Frontal cortex (tissue), 4 donors: ENCODE measurements at places on chromosomes 1 and 21. TPM values are rescaled to one million over a fixed set of nuclear protein-coding genes. Genes with fewer than 3 reads are reported as not detected.

DNA sequence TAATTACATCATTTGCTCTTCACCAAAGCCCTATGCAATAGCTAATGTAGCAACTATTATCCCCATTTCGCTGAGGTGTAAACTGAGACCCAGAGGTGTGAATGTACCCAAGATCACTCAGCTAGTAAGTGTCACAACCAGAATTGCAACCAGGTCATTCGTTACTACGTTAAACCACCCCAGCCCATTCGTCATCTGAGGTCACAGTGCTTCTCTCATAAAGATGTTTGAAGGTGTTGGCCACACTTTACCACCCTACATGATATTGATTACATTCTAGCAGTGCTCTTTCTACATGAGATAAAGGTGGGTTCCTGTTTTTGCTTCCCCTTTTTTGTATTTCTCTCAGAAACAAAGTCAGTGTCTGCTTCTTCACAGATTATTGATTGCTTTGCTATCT, 195.3 kb downstream of the ZBTB18 start:
- no peak for DNase-seq

DNA sequence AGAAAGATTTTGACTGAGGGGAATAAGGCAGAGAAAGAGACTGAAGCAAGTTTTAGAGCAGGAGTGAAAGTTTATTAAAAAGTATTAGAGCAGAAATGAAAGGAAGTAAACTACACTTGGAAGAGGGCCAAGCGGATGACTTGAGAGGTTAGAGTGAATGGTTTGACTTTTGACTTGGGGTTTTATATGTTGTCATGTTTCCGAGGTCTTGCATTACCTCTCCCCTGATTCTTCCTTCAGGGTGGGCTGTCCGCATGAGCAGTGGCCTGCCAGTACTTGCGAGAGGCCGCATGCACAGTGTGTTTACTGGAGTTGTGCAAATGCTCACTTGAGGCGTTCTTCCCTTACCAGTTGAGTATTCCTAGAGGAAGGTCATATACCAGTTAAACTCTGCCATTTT, 13.0 kb upstream of the DENND2D start:
- DNase-seq = no peak

DNA sequence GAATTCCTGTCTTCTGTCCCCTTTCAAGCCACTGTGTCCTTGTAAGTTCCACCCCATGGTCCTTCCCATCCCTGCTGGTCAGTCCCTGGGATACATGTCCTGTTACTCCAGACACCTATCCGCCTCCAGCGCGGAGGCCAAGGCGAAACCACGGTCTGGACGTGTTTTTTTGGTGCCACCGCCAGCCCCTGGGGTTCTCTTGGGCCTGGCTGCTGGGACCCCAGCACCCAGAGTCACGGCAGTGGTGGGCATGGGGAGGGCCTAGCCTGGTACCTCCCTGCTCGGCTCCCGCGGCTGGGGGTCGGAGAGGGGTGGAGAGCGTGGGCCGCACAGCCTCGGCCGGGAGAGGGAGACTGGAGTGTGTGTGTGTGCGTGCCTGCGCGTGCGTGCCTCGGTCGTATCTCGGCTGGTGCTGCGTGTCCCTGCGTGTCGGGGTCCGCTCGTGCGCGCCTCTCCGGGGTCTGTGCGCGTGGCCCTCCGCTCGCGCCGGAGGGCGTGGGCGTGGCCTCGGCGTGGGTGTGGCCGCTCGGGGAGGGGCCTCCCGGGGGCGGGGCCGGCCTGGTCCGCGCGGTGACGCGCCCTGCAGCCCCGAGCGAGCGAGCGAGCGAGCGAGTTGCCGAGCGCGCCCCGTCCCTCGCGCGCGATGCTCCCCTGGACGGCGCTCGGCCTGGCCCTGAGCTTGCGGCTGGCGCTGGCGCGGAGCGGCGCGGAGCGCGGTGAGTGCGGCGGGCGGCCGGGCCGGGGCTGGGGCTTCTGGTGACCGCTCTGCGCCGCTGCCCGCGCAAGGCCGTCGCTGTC, at the start of gene VWA1:
TSS of gene VWA1 (plus strand) at position 585 of the 798 bp plus-strand sequence. CDS start at position 644, 59 bp downstream.
- peak; percentile 98 for DNase-seq

GRCh38 chr1:168089326-168089978, 47.3 kb downstream of the GPR161 start:
- DNase-seq = no peak

- DNase-seq = no peak
Measured at GRCh38 chr1:176252191-176252590, 45.1 kb upstream of the COP1 start.

DNA sequence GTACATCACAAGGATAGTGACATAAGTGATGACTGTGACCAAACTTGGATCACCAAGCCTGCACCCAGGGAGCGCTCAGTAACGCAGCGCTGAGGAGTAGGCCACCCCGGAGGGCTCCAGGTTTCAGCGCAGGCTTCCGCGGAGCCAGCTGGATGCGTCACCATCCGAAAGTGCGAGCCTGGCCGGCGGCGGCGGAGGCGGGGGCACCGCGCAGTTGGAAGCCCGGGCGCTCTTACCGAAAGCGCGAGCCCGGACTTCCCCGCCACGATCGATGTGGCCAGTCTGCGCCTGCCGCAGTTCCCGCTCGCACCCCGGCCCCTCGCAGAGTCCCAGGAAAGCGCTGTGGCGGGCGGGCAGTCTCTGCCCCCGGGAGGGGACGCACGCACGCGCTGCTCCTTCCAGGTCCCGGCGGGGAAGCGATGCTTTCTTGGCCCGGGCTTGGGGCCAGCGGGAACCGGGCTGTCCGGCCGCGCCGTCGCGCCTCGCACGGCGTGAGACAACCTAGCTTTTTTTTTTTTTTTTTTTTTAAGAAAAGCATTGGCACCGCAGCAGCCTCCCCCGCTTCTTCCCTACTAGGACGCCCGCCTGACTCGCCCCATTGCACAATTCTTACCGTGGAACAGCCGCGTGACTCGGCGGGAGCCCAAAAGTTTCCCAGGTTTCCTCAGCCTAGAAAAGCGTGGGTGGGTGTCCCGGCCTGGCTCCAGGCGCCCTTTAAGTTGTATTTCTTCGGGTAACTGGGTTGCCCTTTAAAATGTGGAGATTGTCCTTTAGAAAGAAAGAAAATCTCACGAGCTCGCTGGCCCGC, 36.4 kb upstream of the JAK1 start:
- DNase-seq = peak; percentile 54

GRCh38 chr1:27103498-27103897, 51.4 kb downstream of the SLC9A1 start:
- DNase-seq = no peak

DNA sequence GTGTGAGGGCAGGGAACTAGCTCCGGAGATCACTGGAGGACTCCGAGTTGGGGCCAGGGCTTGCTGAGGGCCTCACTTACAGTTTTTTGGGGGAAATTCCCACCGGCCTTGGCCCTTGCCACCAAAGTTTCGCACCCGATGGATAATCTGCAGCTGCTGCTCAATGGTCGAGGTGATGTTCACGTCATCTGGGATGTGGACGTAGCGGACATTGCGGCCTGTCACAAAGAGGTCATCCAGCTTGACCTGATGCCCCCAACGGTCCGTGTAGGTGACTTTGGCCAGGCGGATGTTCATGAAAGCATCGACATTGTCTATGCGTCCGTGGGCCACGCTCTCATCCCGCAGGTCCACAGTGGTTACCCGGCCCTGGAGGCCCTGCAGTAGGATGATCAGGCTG, 4.0 kb downstream of the LSM10 start:
- no peak for DNase-seq

GRCh38 chr1:107835151-107835670, 129.8 kb downstream of the VAV3 start:
- DNase-seq = no peak

- DNase-seq = no peak
Measured at GRCh38 chr21:43299441-43300277, 127.3 kb downstream of the SIK1 start.

DNA sequence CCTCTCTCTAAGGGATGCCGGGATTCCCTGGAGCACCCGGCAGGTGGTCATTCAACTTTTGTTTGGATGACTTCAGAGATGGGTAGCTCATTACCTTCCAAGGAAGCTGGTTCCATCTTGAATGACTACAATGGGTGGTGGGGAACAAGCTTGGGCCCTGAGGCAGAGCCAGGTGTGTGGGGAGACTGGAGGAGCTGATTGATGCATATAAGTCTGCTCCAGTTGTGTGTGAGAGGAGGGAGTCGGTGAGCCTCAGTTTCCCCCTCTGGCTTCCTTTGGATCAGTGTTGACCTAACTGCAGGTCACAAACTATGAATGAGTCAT, 133.8 kb upstream of the ZBTB40 start:
- no peak for DNase-seq

DNA sequence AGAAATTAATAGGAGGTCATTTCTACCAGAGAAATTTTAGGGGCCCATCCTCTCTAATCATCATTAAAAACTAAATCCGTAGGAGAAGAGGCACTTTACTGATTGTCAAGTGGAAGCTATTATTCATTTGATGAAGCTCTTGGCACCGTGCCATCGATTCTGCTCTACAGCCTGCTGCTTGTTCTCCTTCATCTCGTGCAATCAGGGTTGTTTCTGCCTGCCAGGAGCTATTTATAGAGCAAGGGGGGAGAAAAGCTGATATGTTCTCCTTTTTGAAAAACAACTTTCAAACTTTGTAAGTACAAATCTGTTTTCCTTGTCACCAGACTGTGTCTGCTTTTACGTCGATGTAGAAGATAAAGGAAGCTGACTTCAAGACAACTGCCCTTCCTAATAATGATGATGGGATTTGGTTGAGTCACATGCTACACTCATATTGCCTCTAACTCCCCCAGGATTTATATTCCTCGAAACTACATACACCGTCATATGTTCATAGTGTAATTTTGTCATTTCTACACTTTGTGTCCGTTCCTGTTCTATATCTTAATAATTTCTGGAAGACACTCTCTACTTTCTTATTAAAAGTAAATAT, 169.6 kb upstream of the LHX8 start:
- no peak for DNase-seq

DNA sequence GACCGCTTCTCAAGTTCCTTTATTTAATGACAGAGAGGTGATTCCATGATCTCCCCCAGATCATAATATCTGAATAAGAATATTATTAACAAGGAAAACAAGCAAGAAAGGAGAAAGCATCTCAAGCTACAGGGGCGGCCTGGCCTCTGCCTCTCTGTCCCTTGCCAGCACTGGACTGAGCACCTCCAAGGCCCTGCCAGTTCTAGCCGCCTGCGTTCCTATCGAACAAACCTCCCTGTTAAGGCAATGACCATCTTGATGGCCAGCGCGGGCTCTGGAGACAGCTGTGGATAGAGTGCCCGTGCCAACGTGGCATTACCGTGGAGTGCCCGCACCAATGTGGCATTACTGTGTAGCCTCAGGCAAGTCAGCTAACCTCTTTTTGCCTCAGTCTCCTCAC, 84.8 kb downstream of the NPHP4 start:
- no peak for DNase-seq

- no peak for DNase-seq
Measured at GRCh38 chr1:14135070-14135469, 435.1 kb downstream of the PRDM2 start.

DNA sequence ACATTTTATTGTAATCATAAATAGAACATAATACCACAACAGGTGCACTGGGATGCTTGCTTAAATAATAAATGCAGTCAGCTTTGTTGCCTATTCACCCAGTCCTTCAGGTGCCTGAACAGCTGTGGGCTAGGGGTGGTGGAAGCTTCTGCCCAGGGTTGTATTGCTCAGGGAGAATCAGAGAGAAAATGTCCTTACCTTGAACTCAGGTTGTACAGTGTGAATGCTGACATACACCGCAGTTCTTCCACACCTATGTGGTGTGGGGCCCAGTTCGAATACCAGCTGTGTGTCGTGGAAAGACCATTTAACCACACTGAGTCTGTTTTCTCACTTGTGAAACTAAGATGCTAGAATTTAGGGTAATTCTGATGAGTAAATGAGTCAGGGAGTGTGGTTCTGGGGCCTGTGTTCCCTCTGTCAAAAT, 115.7 kb upstream of the ATP1A1 start:
- no peak for DNase-seq

DNA sequence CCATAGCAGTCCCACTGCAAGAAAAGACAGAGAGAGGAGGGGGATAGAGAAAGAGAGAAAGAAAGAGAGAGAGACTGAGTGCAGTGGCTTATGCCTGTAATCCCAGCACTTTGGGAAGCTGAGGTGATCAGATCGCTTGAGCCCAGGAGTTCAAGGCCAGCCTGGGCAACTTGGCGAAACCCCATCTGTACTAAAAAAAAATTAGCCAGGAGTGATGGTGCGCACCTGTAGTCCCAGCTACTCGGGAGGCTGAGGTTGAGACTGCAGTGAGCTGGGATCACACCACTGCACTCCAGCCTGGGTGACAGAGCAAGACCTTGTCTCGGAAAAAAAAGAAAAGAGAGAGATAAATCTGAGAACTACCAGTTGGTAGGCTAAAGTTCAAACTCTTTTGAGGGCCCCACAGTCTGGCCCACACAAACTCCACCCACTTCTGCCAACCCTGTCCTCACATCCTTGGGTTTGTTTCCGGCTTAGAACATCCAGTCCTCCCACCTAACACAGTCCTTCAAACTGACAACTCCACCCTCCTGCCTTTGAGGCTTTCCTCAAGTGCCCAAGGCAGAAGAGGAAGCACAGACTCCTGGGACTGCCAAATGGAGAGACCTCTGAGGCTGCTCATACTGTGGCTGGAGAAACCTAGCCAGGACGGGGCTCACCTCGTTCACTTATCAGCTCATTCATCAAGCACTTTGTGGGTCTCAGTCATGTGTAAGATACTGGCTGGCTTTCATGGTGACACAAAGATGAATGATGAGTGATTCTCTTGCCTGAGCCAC, 20.1 kb downstream of the TFAP2E start:
- no peak for DNase-seq

DNA sequence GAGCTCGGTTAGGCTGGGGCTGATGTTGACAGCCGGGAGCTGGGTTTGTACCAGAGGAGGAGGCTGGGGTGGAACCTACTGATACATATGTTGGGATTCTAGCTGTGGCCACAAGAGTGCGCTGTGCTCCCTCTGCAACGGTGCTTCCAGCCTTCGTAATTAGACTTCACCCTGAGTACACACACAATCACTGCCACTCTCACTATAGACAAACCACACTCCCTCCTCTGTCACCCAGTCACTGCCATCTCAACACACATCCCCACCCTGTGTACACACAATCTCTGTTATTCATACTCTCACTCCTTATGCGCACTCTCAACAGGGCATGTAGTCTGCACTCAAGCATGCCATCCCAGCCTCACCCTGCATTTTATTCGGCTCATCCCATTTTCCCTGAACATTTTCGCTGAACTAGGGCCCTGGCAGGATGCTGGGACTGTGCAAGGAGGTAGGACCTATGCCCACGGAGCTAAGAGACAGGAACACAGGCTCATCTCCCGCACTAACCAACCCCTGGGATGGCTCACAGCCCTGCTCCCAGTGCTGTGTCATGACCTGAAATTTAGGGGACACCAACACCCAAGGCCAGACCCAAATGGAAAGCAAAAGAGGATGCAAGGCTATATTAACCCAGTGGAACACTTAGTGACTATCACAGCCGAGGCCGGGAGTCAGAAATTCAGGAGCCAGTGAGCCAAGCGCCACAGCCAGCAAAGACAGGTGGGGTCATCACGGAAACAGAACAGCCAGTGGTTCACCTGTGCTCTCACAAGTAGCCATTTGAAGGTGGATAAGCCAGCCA, 5.7 kb downstream of the GJB3 start:
- peak; percentile 84 for DNase-seq

Gene FYB2
- under 0.01 TPM for total RNA-seq

Gene HES3
- total RNA-seq = not detected

Gene ZNHIT6
- 11.4 TPM for total RNA-seq

Gene C1QTNF12
- total RNA-seq = not detected

Gene CD1E
- not detected for total RNA-seq
